ENCODE measurements at places on chromosomes 13 and 19.
A peak's percentile ranks its signal among the peaks of the same experiment; 100 is the strongest.

DNA sequence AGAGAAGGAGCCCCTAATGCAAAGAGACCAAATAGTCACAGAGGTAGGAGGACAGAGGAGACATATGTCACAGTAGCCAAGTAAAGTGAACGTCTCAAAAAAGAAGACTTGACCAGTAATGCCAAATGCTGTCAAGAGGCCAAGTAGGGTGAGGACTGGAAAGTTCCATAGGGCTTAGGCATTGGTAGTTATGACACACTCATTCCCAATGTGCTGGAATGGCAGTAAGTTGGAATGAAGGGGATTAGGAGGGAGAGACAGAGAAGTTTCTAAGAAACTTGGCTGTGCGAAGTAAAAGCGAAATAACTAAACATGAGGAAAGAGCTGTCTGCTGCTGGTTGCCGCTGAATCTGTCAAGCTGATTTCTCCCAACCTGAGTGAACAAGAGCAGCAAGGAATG is 14.9 kb upstream of the FRY start:
- DNase-seq = no peak

DNA sequence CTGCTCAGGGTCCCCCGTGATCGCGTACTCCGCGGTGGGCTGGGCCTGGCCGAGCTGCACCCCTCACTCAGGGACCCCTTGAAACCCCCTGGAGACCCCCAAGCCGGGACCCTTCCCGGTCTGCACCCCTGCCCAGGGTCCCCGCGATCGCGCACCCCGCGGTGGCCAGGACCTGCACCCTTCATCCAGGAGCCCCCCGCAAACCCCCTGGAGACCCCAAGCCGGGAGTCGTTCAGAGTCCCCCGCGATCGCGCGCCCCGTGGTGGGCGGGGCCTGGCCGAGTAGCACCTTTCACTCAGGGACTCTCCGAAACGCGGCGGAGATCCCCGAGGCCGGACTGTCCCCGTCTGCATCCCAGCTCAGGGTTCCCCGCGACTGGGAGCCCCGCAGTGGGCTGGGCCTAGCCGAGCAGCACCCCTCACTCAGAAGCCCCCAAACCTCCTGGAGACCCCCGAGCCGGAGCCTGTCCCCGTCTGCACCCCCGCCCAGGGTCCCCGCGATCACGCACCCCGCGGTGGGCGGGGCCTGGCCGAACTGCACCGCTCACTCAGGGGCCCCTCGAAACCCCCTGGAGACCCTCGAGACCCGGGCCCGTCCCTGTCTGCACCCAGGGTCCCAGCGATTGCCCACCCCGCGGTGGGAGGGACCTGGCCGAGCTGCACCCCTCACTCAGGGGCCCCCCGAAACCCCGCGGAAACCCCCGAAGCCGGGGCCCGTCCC is 748 bp downstream of the LMNB2 start:
- DNase-seq = peak; percentile 43

- DNase-seq = no peak
These were observed 88.9 kb upstream of the RNF113B start for GRCh38 chr13:98265692-98266551.

DNA sequence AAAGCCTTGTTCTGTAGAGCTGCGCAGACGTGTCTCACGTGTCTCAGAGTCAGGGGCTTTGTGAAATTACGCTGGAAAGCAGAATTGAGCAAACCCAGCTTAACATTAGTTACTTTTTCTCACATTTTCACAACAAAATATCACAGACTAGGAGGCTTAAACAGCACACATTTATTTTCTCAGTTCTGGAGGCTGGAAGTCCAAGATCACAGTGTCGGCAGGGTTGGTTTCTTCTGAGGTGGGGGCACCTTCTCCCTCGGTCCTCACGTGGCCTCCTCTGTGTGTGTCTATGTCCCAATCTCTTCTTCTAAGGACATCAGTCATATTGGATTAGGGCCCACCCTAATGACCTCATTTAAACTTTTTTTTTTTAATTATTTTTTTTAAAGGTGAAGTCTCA is 4.7 kb upstream of the EIF3G start:
- DNase-seq = no peak

GRCh38 chr19:4483385-4483784 is 11.3 kb downstream of the HDGFL2 start:
- DNase-seq = no peak

- DNase-seq = no peak
These were observed 239.7 kb downstream of the DNAJC15 start for GRCh38 chr13:43263047-43263446.

DNA sequence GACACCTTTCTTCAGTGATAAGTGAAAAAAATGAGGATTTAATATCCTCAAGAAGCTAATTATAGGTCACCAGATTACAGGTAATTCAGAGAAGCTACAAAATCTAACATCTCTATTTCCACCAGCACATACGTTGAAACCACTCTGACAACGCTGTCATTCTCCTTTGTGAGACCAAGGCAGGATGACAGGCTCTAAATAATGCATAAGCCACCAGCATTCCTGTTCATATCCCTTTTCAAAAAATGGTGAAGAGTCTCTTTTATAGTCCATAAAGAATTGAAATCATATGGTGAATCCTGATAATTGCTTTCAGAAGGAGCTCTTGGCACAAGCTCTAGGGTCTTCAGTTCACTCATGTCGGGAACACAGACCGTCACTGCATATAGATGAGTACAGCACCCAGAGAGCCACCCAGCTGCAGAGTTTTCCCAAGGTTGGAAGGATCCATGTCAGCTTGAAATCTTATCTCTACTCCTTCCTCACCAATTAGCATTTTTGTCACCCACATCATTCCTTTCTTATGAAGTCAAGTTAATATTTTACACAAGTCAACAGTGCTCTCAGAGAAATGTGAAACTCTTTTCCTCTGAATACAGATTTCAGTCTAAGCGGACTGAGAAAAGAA is 431.4 kb downstream of the TBC1D4 start:
- no peak for DNase-seq

- no peak for DNase-seq
These were observed 1.4 kb downstream of the USP12 start for GRCh38 chr13:27170221-27170515.

DNA sequence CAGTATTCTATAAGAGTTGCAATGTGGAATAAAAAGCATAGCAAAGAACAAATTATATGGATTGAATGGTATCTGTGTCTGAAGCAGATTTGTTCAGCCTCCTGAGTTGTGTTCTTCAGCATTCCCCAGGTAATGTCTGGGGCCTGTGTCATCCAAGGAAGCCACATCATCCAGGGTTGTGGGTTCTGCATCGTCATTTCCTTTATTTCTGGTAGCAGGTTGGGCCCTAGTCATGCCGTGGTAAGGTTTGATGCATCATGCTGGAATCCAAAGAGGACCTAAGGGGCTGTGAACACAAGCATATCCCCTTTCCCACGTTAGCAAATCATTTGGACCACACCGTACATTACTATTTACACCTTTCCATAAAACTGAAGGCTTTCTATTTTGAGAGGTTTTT is 131.0 kb upstream of the ZNF91 start:
- no peak for DNase-seq

DNA sequence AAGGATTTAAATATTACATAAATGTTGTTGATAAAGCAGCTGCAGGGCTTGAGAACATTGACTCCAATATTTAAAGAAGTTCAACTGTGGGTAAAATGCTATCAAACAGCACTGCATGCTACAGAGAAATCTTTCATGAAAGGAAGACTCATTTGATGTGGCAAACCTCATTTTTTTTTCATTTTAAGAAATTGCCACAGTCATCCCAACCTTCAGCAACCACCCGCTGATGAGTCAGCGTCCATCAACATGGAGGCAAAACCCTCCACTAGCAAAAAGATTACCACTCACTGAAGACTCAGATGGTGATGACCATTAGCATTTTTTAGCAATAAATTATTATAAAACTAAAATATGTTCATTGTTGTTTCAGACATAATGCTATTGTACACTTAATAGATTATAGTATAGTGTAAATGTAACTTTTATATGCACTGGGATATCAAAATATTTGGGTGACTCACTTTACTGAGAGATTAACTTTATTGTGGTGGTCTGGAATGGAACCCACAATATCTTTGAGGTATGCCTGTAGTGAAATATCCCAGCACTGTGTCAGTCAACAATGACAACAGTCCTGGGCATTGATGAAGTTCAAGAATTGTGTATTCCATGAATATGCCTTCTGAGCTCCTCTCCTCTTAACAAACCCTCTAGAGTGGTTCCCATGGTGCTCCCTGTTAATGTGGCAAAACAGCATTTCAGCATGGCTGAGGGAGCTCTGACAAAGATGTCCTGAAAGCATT is 52.4 kb upstream of the SOX21 start:
- no peak for DNase-seq

DNA sequence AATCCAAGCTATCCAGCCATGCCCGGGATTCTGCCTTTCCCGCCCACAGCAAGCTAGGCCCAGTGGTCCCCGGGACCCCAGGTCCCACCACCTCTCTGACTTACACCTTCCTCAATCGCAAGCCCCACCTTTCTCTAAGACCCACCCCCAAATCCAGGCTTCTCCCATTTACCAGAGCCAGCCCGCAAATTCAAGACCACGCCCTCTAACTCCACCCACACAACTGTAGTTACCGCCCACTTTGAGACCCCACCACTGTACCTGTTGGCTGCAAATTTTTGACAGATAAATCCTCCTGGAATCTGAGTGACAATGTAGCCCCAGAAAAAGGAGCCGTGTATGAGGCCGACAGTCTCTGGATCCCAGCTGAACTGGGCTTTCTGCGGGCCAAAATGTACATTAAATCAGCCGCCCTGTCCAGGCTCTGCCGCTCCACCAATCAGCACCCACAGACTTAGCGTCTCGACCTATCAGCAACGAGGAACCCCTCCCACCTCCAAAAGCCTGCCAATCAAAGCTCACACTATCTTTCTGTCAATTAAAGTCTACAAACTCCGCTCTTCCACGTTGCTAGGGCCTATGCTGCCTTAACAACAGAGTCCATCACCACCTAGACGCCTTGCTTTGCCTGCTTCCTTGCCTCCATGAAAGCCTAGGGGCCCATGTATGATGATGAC is 6.3 kb downstream of the SLC17A7 start:
- DNase-seq = no peak

- DNase-seq = no peak
These were observed 9.3 kb upstream of the CPAMD8 start for GRCh38 chr19:17035842-17036424.

DNA sequence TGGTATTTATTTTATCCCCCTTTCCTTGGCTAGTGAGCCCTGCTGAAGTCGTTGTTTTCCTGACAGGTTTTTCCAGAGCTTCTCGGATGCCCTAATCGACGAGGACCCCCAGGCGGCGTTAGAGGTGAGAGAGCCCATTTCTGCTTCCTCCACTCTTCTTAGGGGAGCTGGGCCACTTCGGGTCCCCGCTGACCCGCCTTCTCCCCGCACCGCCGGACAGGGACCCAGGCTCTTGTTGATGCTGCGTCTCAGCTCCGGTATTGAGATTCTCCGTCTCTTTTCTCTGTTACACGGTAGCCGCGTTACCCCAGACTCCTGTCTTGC is 306 bp downstream of the SUGT1 start:
- DNase-seq = no peak

DNA sequence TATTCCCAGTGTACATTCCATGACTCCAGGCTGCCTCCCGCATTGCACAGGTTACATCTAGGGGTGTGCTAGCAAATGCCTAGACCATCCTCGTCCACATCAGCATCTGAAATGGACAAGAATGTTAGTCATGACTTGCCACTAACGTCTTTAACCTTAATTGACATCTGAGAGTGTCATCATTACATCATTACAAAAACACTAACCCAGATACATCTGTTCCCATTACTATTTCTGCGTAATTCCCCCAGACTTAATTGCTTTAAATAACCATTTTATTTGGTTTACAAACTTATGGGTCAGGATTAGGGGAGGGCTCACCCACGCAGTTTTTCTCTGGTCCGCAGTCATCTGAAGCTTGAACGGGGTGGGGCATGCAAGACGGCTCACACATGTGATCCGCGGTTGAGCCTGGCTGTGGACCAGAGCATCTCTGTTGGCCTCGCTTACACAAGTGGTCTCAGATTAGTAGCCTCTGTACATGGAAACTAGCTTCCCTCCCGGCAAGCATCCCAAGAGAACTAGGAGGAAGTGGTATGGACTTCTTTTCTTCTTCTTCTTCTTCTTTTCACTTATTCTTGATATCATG is 15.9 kb downstream of the KL start:
- DNase-seq = no peak

DNA sequence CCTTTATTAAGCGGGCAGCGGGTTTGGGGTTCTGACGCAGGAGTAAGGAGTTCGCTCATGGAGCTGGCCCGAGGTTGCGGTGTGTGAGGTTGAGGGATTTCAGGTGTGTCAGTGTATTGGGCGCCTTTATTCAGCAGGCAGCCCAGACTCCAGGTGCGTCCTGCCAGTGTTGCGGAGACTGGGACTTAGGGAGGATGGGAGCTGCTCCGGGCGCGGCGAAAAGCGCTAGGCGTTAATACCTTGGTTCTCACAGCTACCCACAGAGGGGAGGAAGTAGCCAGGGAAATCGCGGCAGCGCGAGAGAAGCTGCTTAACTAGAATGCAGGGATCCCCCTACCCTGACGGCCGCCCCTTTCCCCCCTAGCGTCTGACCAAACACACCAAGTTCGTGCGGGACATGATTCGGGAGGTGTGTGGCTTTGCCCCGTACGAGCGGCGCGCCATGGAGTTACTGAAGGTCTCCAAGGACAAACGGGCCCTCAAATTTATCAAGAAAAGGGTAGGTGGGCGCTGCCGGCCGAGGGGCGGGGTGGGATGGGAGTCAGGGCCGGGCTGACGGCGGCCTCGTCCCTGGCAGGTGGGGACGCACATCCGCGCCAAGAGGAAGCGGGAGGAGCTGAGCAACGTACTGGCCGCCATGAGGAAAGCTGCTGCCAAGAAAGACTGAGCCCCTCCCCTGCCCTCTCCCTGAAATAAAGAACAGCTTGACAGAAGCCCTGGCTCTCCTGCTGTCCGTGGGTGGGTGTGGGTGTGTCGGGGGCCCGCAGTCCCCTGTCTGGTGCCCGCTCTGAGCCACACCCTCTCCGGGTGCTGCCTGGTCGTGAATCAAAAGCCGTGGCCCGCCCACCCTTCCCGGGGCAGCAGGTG is 1.1 kb downstream of the RPL36 start:
- no peak for DNase-seq

DNA sequence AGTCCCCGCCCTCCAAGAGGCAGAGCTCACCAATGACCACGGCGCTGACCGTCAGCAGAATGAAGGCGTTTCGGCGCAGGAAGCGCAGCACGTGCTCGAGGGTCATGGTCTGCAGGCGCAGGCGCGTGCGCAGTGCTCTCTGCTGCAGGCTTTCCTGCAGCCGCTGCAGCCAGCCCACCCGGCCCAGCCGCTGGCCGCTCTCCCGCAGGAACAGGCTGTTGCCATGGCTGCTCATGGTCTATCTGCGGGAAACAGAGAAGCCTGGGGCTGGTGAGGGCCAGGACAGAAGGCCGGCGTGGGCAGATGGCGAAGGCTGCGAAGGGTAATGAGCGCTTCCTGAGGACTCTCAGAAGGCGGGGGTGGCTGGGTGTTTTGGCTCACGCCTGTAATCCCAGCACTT is 7.0 kb downstream of the SLC1A6 start:
- no peak for DNase-seq

- DNase-seq = no peak
These were observed 612.5 kb upstream of the PRR20A start for GRCh38 chr13:56528040-56528790.
